ENCODE measurements at places on chromosomes 11 and 22. TPM values are rescaled to one million over a fixed set of nuclear protein-coding genes. Genes with fewer than 3 reads are reported as not detected.

Gene MYOD1
- not detected for total RNA-seq

- no peak for DNase-seq
These were observed 41.7 kb upstream of the SEZ6L start for GRCh38 chr22:26127556-26127955.

Gene SLC43A3
- 37.0 TPM for total RNA-seq

Gene NRXN2
- total RNA-seq, result 0.43 TPM

GRCh38 chr11:3626250-3626960 is 15.4 kb downstream of the ART5 start:
- DNase-seq, result no peak

DNA sequence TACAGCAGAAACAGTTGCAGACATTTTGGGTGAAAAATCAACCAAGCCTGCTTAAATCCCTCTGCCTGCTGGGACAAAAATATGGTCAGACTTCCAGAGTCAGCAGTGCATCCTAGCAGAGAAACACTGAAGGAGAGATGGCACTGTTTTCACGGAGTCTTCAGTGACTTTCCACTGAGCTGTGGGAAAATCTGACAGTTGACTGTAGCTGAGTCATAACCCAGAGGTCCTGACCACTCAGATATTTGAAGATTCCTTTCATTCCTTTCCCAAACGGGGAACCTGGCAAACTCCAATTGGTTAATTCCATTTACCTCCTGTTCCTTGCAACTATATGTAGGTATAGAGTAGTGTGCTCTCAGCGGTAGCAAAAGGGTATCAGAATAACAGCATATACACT is 20.9 kb upstream of the UPB1 start:
- DNase-seq, result peak; percentile 14

- peak; percentile 49 for DNase-seq
These were observed 19.4 kb upstream of the CTSD start for GRCh38 chr11:1782831-1783724.
